Right atrium auricular region (tissue), 2 donors: ENCODE measurements at places on chromosomes 2 and 18. TPM values are rescaled to one million over a fixed set of nuclear protein-coding genes. Genes with fewer than 3 reads are reported as not detected.
A peak's percentile ranks its signal among the peaks of the same experiment; 100 is the strongest.

GRCh38 chr2:187263675-187264560, 184.1 kb downstream of the CALCRL start:
- no peak for DNase-seq

GRCh38 chr2:50098242-50098641, 933.7 kb downstream of the NRXN1 start:
- DNase-seq, result no peak

The METAP1D gene
- total RNA-seq, result 2.3 TPM

DNA sequence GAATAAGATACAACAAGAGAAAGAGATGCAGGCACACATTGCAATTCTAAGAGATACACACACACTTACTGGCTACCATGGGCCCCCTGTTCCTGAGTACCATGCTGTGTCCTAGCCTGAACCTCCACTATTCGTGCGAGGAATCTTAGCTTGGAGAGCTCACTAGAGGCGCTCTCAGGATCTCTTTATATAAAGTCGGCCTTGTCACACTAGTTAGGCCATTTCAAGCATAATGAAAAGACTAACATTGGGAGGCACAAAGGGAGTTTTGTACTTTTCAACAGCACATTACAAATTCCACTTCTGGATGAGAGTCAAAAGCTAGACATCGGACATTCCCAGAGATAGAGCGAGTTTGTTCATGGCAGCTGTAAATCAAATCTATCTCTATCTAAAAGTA, 365.2 kb downstream of the DSEL start:
- DNase-seq, result no peak

The SCG2 gene
- 0.12 TPM for total RNA-seq

The SERPINB10 gene
- 0.47 TPM for total RNA-seq

GRCh38 chr2:60364491-60364890, 189.0 kb downstream of the BCL11A start:
- DNase-seq, result no peak

The CDK5R2 gene
- not detected for total RNA-seq

- DNase-seq, result peak; percentile 23
Measured at GRCh38 chr2:232994446-232994845, 18.6 kb downstream of the NGEF start.

The ADCYAP1 gene
- 0.41 TPM for total RNA-seq

DNA sequence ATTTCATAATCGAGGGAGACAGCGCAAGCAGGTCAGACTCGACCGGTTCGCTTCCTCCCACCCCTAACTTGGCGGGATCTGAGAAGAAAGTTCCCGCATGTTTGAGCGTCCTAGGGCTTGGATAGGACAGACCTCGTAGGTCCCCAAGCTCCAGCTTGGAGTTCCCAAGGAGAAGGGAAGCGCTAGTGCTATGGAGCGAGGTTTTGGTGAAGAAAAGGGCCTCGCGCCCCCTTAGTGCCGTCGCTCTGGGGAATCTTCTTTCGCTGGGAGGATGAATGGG, 11.6 kb upstream of the SKOR2 start:
- DNase-seq, result no peak
